ENCODE measurements at places on chromosomes 12 and 14. TPM values are rescaled to one million over a fixed set of nuclear protein-coding genes. Genes with fewer than 3 reads are reported as not detected.

The C1R gene
- total RNA-seq = 2.9 TPM

The AVPR1A gene
- total RNA-seq = not detected

The RASAL1 gene
- total RNA-seq = 1.6 TPM

The EML1 gene
- 31.4 TPM for total RNA-seq

The SERPINA9 gene
- total RNA-seq = not detected

The LRRK2 gene
- total RNA-seq = 1.4 TPM

The DUSP16 gene
- total RNA-seq = 42.5 TPM

The KRT3 gene
- not detected for total RNA-seq

The DIO2 gene
- not detected for total RNA-seq

The IFNG gene
- total RNA-seq = not detected

The KIF5A gene
- 1.7 TPM for total RNA-seq

DNA sequence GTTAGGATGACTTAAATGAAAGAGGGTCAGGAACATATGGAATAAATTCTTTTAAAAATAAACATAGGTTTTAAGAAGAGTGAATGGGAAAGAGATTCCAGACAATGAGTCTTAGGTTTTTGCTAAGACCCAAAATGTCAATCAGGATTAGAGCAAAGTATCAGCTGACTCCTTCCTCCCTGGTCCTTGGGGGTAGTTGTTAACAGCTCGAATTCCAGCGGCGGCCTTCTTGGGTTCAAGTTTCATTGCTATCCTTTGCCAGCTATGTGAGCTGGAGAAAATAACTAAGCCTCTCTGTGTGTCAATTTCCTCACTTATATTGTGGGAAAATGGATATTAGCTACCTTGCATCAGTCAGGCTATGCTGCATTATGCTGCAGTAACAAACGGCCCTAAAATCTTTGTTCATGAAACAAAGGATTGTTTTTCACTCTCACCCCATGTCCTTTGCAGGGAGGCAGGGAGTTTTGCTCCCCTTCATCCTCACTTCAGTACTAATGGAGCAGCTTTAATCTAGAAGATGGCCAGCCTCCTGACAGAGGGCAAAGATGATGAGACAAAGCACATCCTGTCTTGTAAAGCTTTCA, 83.8 kb upstream of the RFLNA start:
- no peak for DNase-seq
- H3K4me1 ChIP-seq = no peaks in the 10 kb centered on the region

- DNase-seq = no peak
- H3K4me1 ChIP-seq = peaks cover 3% of the 10 kb centered on the region
- no peaks in the 10 kb centered on the region for H3K27me3 ChIP-seq
- no peak overlapping the region for H3K27ac ChIP-seq
Measured at GRCh38 chr14:22813145-22813544, 2.1 kb downstream of the SLC7A7 start.

DNA sequence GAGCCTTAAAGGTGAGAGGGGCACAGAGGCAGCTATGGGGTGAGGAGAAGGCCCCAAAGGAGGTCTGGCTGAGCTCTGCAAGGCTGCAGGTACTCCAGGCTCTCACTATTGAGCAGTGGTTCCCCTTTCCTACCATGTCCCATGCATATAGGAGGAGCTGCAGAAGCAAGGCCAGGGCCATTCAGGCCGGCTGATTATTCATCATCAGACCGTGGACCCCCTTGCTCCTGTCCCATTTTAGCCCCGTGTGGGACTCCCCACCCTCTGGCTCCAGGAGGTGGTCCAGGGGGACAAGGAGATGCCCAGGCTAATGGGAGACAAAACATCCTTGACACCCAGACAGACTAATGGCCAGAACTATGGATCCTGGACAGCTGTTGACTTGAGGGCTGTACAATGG, 3.1 kb downstream of the GPD1 start:
- H3K4me1 ChIP-seq = peaks cover 18% of the 10 kb centered on the region
- no peaks in the 10 kb centered on the region for H3K27me3 ChIP-seq

GRCh38 chr12:103560604-103561101, 26.4 kb upstream of the STAB2 start:
- no peaks in the 10 kb centered on the region for H3K4me1 ChIP-seq
- no peak for DNase-seq
- H3K4me3 ChIP-seq = no peak overlapping the region
- no peak overlapping the region for H3K27ac ChIP-seq
- H3K36me3 ChIP-seq = no peaks in the 10 kb centered on the region

DNA sequence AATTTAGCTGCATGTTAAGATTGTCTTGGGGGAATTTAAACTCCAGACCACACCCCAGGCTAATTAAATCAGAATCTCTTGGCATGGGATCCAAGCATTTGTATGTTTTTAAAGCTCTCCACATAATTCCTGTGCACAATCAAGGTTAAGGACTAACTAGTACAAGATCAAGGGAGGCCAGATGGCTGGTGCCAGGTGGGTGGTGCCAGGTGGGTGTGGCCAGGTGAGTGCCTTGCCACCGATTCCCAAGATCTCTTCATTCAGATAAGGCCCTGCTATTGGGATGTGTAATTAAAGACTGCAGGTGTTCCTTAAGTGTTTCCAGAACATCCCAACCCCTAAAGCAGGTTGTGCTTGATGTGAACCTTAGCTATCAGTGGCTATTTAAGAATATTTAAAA, 75.1 kb downstream of the NRXN3 start:
- no peaks in the 10 kb centered on the region for H3K27me3 ChIP-seq
- no peak for DNase-seq
- H3K4me3 ChIP-seq = no peak overlapping the region
- H3K27ac ChIP-seq = no peak overlapping the region
- no peaks in the 10 kb centered on the region for H3K36me3 ChIP-seq

- H3K36me3 ChIP-seq = peaks cover 18% of the 10 kb centered on the region
- DNase-seq = no peak
- H3K4me3 ChIP-seq = no peak overlapping the region
- H3K27ac ChIP-seq = no peak overlapping the region
- no peaks in the 10 kb centered on the region for H3K4me1 ChIP-seq
Measured at GRCh38 chr12:63792338-63792737, 12.6 kb downstream of the RXYLT1 start.

DNA sequence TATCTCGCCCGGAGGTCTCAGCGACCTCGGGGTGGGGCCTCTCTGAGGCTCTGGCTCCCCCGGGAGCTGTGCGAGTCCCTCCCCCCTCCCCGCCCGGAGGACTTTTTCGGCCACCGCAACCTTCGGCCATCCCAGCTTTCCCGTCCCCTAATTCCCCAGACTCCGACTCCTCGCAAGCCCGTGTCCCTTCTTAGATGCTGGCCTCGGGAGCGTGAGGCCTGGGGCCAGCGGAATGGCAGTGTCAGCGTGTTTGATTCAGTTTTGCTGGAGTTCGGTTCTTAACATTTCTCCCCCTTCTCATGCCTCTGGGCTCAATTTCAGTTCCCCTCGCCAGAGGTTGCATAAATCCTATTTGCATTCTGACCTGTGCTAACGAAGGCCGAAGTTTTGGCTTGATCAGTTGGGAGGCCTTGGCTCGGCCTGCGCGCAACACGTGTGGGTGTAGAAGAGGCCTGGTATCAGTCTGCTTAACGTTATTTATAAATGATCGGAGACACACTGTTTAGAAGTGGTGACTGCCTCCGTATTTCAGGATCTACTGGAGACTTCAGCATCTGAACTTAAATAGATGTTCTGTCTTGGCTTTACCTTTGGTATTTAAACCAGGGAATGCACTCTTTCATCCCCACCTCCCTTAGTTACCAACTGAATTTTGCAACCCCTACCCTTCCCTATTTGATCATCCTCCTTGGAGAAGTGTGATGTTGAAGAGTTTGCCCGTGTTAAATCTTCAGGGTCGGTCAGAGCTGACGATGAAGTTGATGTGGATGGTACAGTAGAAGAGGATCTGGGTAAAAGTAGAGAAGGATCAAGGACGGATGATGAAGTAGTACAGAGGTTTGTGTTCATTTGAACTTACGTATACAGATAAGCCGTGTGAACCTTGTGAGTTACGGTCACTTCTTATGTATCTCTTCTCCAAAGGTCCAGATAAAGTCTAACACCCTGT, 851 bp downstream of the HSP90B1 start:
- H3K36me3 ChIP-seq = peaks cover 49% of the 10 kb centered on the region
- no peak for DNase-seq
- H3K27me3 ChIP-seq = no peaks in the 10 kb centered on the region
- H3K4me3 ChIP-seq = peak overlapping the region; percentile 98
- H3K27ac ChIP-seq = peak overlapping the region; percentile 91

- H3K36me3 ChIP-seq = no peaks in the 10 kb centered on the region
- H3K27me3 ChIP-seq = no peaks in the 10 kb centered on the region
- no peaks in the 10 kb centered on the region for H3K4me1 ChIP-seq
- DNase-seq = no peak
- no peak overlapping the region for H3K27ac ChIP-seq
Measured at GRCh38 chr12:101013993-101014392, 196.0 kb downstream of the SLC5A8 start.

DNA sequence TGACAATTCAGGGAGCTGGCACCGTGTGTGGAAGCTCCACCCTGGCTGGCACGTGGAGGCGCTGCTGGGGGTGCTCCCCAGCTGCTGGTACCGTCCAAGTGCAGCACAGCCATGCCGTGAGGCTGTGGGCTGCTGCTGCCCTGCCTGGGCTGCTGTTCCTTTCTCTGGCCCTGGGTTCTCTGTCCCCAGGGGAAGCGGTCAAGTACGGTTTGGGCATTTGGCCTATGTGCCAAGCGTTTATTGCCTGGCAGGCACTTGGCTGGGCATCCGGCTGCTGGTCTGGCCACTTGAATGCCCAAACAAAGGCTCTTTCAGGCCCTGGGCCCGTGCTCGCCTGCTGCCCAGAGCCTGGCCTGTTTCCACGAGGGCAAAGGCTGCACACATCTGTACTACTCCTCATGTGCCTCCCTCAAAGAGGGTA, 39.6 kb downstream of the RHOF start:
- no peak overlapping the region for H3K27ac ChIP-seq
- peaks cover 27% of the 10 kb centered on the region for H3K36me3 ChIP-seq

- H3K36me3 ChIP-seq = no peaks in the 10 kb centered on the region
- no peak overlapping the region for H3K4me3 ChIP-seq
- DNase-seq = no peak
- H3K27me3 ChIP-seq = no peaks in the 10 kb centered on the region
- no peaks in the 10 kb centered on the region for H3K4me1 ChIP-seq
- H3K27ac ChIP-seq = no peak overlapping the region
Measured at GRCh38 chr14:49479432-49479831, 106.7 kb downstream of the RPS29 start.

DNA sequence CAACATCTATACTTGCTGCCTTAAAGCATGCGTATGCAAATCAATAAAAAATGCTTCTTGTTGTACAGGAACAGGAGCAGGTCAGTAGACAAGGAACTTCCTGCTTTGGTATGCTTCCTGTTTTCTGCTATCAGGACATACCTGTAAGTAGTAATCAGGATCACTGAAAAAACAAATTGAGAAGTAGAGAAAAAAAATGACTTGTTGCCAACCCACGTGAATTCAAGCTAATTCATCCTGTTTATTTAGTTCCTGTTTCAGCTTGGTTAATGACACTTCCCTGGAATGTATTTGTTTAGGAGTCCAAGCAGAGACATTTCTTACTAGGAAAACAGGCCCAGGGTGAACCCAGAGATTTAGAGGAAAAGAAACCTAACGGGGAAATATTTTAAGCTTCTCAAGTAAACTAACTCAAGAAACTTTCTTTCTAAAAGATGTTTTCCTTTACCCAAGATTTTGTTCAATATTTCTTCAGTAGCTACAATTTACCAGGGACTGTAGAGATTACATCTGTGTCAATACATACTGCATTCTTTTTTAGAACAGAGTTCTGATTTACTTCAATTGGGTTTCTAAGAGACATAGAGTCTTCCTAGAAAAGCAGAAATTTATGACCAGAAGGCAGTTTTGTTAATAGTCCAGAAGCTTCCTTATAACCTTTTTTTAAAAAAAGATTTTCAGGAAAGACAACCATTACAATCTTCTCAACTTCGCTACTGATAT, 124.2 kb downstream of the PAWR start:
- peak overlapping the region; percentile 60 for H3K4me3 ChIP-seq
- H3K36me3 ChIP-seq = peaks cover 66% of the 10 kb centered on the region
- H3K4me1 ChIP-seq = no peaks in the 10 kb centered on the region
- no peaks in the 10 kb centered on the region for H3K27me3 ChIP-seq

GRCh38 chr12:100652488-100652887, 79.0 kb downstream of the GAS2L3 start:
- H3K27me3 ChIP-seq = no peaks in the 10 kb centered on the region
- H3K4me3 ChIP-seq = no peak overlapping the region
- DNase-seq = no peak
- no peak overlapping the region for H3K27ac ChIP-seq
- no peaks in the 10 kb centered on the region for H3K36me3 ChIP-seq

- no peaks in the 10 kb centered on the region for H3K27me3 ChIP-seq
- peak; percentile 2 for DNase-seq
- H3K4me1 ChIP-seq = no peaks in the 10 kb centered on the region
- no peak overlapping the region for H3K4me3 ChIP-seq
- H3K36me3 ChIP-seq = no peaks in the 10 kb centered on the region
- no peak overlapping the region for H3K27ac ChIP-seq
Measured at GRCh38 chr14:61472801-61473376, 151.5 kb downstream of the PRKCH start.

GRCh38 chr12:75766263-75767160, 255.1 kb upstream of the KRR1 start:
- DNase-seq = no peak
- H3K4me1 ChIP-seq = peaks cover 22% of the 10 kb centered on the region
- H3K27me3 ChIP-seq = no peaks in the 10 kb centered on the region
- no peaks in the 10 kb centered on the region for H3K36me3 ChIP-seq
- no peak overlapping the region for H3K27ac ChIP-seq

DNA sequence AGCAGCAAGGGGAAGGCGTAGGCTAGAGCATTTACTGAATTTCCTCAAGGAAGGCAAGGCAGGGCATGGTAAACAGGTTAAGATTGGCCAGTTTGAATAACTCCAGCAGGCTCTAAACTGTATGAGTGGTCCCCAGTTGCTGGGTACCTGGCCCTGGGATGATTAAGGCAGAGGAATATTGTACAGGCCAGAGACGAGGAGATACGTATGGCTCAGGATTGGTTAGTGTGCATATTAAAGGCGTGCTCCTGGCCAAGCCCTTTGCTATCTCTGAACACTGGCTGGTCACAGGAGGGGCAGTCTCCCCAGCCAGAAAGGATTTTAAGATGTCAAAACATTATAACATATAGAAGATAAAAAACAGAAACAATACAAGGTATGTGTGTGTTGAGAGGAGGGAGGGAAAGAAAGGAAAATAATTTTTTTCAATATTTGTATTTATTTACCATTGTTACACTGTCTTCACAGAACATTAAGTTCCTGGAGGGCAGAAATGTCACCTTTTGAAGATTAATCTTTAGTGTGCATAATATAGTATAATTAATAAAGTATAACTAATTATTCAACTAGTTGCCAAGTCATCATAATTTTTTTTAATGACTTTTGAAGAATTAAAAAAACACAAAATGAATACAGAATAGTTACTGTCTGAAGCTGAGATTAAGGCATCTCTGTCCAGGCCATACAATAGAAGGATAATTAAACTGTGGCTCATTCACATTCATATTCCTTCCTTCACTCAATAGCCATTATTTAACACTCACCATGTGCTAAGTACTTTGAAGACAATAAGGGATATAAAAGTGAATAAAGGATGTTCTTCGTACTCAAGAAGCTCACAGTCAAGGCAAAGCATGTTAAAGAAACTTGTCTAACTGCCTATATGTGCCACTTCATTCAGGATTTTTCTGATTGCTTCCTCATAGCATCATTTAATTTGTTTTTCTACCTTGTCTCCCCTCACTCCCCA, 41.9 kb downstream of the DCP1B start:
- no peak for DNase-seq
- no peaks in the 10 kb centered on the region for H3K27me3 ChIP-seq
- no peaks in the 10 kb centered on the region for H3K4me1 ChIP-seq
- no peak overlapping the region for H3K27ac ChIP-seq
- no peak overlapping the region for H3K4me3 ChIP-seq

GRCh38 chr14:103569408-103569807, 6.6 kb downstream of the COA8 start:
- H3K27ac ChIP-seq = peak overlapping the region; percentile 90
- no peaks in the 10 kb centered on the region for H3K27me3 ChIP-seq
- peak overlapping the region; percentile 49 for H3K4me3 ChIP-seq

- H3K27ac ChIP-seq = no peak overlapping the region
- no peaks in the 10 kb centered on the region for H3K36me3 ChIP-seq
- H3K4me1 ChIP-seq = no peaks in the 10 kb centered on the region
Measured at GRCh38 chr14:96252323-96252998, 3.5 kb upstream of the BDKRB1 start.
